Right lobe of liver (tissue), 6 donors: ENCODE measurements at places on chromosomes 6 and 20. TPM values are rescaled to one million over a fixed set of nuclear protein-coding genes. Genes with fewer than 3 reads are reported as not detected.
A peak's percentile ranks its signal among the peaks of the same experiment; 100 is the strongest.

GRCh38 chr6:33286946-33287914, 1.8 kb downstream of the WDR46 start:
- no peaks in the 10 kb centered on the region for H3K27me3 ChIP-seq
- H3K4me1 ChIP-seq: no peaks in the 10 kb centered on the region
- no peak for DNase-seq
- H3K4me3 ChIP-seq: no peak overlapping the region
- no peak overlapping the region for H3K27ac ChIP-seq

DNA sequence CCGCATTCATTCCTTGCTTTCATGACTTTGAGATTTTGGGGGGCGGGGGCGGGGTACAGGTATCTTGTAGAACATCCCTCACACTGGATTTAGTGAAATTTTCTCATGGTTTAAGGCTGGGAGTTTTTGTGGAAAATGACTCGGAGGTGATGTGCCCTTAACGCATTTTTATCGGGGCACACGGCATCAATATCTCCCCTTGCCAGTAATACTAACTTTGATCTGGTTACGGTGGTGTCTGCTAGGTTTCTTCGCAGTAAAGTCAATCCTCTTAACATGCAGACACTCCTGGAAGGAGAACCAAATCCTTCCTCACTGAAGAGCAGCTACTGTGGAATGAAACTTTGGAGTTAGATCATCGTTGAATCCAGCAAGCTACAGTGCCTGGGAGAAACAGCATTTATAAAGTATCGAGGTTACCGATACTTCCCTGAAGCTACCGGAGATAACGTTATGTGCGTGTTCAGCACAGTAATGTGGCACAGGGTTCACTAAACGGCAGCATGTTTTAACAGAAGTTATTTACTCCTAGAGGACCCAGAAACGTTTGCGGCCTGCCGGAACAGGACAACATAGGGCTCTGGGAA, 1.2 kb upstream of the DYNLRB1 start:
- no peak for DNase-seq
- H3K4me1 ChIP-seq: no peaks in the 10 kb centered on the region
- peaks cover 2% of the 10 kb centered on the region for H3K36me3 ChIP-seq
- peak overlapping the region; percentile 91 for H3K4me3 ChIP-seq
- H3K27ac ChIP-seq: peak overlapping the region; percentile 86

GRCh38 chr20:24737212-24737850, 211.7 kb upstream of the CST7 start:
- no peak overlapping the region for H3K4me3 ChIP-seq
- no peaks in the 10 kb centered on the region for H3K4me1 ChIP-seq
- H3K27ac ChIP-seq: no peak overlapping the region

GRCh38 chr6:55836945-55837344, 38.4 kb downstream of the BMP5 start:
- no peaks in the 10 kb centered on the region for H3K27me3 ChIP-seq
- H3K27ac ChIP-seq: no peak overlapping the region
- no peaks in the 10 kb centered on the region for H3K36me3 ChIP-seq
- no peak overlapping the region for H3K4me3 ChIP-seq

- no peak overlapping the region for H3K4me3 ChIP-seq
- H3K27ac ChIP-seq: peak overlapping the region; percentile 54
Observed at GRCh38 chr6:168034537-168034936, 37.1 kb downstream of the KIF25 start.

METTL24 gene
- total RNA-seq: 1.0 TPM

GPRC6A gene
- not detected for total RNA-seq

NKX2-2 gene
- not detected for total RNA-seq
